NCI-H187 (cell line): ENCODE measurements at places on chromosomes 5 and 9.

- DNase-seq = no peak
These were observed 75.7 kb upstream of the SH3GL2 start for GRCh38 chr9:17503196-17503595.

GRCh38 chr9:123418052-123418430, 62.0 kb downstream of the CRB2 start:
- no peak for DNase-seq

- DNase-seq = no peak
These were observed 141.5 kb upstream of the NR4A3 start for GRCh38 chr9:99680191-99680590.

- no peak for DNase-seq
These were observed 60.7 kb downstream of the TAF11L14 start for GRCh38 chr5:17694914-17695313.

DNA sequence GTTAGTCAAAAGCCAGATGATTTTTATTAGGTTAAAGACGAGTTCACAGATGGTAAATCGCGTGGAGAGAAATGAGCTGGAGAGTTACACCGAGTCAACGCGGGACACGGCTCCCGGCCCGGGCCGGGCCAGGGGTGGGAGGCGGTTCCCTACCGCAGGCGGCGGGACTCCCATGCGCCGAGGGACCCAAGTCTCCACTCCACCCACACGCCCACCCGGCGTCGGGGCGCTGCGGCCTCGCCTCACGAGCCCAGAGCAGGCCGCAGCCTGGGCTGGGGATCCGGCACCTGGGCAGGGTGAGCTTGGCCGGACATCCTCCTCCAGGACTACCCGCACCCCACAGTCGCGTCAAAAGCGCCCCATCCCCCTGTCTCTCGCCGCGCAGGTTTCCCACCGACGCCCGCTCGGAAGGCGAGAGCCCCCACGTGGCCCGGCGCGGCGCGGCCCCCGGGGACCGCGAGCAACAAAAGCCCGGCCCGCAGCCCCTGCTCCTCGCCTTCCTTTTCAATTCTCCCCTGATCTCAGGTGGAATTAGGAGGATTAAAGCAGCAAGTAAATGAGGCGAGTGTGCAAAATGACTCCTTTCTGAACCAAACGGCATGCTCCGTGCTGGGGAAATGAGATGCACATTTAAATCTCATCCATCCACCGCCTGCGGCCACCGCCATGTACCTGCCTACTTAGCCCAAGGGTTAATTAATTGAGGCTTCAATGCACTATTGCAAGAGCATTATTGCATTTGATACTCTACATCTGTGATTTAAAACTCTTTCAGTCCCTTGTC, 196.5 kb upstream of the TBCA start:
- DNase-seq = no peak

DNA sequence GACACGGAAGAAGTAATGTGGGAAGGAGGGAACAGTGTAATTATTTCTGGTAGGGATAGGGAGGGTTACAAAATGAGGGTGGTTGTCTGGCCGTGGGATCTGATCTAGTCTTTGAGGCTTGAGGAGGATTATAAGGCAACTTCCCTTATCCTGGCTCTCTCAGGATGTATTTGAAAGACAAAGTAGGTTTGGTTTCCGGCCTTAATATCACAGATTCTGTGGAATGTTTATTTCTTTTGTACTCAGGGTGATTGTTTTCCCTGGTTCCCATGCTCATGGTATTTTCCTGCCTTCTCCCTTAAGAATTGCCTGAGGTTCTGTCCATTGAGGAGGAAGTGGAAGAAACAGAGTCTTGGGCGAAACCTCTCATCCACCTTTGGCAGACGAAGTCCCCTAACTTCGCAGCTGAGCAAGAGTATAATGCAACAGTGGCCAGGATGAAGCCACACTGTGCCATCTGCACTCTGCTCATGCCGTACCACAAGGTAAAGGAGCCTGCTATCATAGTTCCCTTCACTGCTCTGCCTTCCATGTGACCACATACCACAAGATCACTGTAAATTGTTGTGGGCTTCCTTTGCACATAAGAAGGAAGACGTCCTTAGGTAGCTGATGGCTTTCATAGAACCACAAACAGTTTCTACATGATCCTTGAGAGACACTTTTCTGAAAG, 253.8 kb downstream of the KDM4C start:
- no peak for DNase-seq

GRCh38 chr5:69276422-69277174, 41.9 kb downstream of the CDK7 start:
- no peak for DNase-seq

- DNase-seq = no peak
These were observed 7.1 kb upstream of the EGFL7 start for GRCh38 chr9:136655536-136656182.

DNA sequence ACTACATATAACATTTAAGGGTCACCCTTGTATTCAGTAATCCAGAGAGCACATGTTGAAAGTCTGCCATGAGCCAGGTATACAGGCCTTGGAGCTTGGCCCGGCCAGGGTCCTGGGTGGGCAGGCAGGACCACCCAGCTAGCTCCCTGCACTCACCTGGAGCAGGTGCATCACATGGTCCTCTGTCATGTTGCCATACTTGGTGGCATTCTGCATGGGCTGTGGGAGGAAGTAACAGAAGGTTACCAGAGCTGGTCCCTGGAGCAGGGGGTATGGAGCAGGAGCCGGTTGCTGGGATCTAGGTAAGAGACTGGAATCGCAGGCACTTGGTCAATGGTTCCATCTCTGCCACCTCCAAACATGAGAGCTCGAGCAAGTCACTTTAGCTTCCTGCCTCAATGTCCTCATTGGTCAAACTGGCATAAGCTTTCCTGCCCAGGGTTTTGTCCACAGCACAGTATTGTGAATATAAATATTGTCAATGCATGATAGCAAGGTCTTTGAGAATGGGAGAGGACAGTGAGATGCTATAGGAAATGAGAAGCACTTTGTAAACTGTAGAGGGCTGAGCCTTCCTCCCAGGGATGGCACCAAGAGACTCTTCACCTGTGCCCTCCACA, 6.5 kb downstream of the CD74 start:
- DNase-seq = no peak

DNA sequence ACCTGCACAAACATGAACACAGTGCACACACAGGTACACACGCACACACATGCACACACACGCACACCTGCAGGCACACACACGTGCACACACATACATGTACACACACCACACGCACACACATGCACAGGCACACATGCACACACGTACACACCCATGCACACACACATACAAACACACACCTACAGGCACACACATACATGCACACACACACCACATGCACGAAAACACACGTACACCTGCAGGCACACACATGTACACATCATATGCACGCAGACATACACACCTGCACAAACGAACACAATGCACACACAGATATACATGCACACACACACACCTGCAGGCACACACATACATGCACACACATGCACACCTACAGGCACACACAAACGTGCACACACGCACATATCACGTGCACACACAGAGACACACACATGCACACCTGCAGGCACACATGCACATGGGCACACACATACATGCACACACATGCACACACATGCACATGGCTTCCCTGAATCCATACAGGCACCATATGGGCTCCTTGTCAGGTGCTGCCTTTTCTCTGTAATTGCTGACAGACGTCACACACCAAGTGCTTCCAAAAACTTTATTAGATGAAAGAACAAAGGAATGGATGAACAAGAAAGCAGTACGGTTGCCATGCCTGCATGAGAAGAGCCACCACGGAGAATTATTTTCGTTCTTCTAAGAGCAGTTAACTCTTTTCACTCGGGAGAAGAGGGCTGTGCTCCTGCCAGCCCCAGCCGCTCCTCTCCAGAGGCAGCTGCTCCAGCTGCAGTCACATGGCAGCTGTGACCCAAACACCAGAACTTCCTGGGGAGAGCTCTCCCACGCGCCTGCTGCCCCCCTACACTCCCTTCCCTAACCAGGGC, 57.2 kb downstream of the EXD3 start:
- no peak for DNase-seq

GRCh38 chr9:105157171-105157583, 87.3 kb upstream of the SLC44A1 start:
- DNase-seq = no peak

GRCh38 chr9:120388003-120388855, 191.7 kb downstream of the CDK5RAP2 start:
- DNase-seq = no peak

- DNase-seq = no peak
These were observed 61.7 kb upstream of the PSD2 start for GRCh38 chr5:139733698-139734538.

DNA sequence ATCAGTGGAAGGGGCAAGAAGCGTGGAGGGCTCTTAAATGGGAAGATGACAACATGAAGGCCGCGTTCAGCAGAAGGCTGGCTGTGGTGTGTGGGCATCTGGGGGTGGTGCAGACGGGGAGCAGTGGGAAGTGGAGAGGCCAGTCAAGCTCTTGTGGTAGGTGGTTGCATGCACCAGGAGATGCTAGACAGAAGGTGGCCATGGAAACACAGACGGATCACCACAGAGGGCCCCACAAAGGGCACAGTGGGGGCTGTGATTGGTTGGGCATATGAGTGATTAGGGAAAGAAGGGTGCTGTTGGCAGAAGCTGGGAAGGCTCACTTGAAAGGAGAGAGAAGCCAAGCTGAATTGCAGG, 14.7 kb downstream of the MTMR12 start:
- no peak for DNase-seq

DNA sequence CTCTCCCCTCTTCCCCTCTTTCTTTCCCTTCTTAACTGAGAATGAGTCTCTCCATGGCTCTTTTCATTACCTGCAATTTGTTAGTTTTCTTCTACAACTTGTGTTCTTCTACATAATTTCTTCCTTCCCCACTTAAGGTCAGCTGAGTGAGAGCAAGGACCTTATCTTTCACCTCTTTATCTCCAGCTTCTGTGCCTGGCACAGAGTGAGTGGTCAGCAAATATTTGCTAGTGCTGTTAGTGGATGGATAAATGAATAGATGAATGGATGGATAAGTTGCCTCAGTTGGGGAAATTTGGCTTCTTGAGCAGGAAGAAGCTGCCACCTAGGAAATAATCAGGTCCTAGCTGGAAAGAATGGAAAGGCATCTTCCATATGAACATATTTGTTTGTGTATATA, 44.6 kb upstream of the PPARGC1B start:
- no peak for DNase-seq

- no peak for DNase-seq
These were observed 647.8 kb downstream of the TAF11L14 start for GRCh38 chr5:18281947-18282581.

- no peak for DNase-seq
These were observed 245.5 kb upstream of the RPS23 start for GRCh38 chr5:82523633-82524032.

DNA sequence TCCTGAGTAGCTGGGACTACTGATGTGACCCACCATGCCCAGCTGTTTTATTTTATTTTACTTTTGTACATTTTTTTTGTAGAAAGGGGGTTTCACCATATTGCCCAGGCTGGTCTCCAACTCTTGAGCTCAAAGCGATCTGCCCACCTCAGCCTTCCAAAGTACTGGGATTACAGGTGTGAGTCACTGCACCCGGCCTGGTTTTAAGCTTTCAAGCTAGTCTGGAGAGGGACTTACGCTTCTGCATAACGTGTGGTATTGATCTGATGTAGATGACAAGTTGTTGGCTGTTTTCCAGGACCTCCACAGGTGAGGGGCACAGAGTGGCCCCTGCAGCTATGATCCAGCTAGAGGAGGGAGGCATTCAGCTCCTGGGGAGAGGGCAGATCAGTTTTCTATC, 6.8 kb upstream of the CCL21 start:
- DNase-seq = no peak

- DNase-seq = no peak
These were observed 48.9 kb downstream of the PFDN1 start for GRCh38 chr5:140253985-140254384.

DNA sequence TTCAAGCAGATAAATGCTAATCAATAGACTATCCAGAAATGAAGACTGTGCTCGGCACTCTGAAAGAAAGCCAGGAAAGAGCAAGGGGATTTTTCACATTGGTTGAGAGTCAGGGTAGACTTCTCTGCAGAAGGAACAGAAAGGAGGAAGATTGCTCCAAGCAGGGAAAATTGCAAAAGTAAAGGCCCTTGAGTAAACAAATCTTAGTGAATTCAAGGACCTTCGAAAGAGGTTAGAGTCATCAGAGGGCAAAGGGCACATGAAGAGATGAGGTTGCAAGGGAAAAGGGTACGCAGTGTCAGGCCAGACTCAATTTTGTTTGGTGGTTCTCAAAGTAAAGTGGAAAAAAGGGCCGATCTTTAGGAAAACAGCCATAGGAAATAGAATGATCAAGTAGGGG, 157.6 kb upstream of the RAI14 start:
- DNase-seq = no peak

DNA sequence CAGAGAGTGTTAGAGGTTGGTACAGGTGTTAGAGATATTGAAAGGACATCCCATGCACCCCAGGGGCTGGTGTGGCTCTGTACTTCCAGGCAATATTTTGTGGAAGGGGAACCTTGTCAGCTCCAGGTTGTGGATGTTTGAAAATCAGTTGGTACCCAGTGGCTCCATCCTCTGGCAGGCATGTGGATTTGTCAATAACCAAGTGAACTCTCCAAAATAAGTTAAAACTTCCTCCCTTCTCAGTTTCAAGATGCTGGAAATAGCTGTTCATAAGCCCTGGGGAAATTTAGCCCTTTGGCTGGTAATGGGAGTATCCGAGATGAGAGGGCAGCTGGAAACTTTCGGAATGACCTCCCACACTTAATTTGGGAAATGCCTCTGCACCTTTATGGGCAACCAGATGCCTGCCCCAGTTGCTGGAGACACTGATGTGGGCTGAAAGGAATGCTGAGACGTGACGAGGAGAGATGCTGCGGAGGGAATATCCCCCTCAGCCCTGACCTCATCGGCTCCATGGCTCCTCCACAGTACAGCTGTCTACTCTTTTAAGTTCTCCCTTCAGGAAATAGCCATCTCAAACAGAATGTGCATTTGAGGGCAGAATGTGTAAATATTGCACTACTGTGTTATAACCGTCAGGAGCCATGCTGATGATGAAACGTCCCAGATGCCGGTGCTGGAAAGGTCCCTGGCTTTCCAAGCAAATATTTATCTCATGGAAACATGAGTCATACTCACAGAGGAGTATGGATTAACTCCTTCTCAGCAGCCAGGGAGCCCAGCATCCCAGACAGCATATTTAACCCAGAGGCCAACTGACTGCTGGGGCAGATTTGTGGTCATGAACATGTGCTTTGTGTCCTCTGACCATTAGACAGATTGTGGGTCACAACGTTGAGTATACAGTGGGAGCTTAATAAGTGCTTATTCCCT, 29.5 kb downstream of the TGFBI start:
- no peak for DNase-seq

DNA sequence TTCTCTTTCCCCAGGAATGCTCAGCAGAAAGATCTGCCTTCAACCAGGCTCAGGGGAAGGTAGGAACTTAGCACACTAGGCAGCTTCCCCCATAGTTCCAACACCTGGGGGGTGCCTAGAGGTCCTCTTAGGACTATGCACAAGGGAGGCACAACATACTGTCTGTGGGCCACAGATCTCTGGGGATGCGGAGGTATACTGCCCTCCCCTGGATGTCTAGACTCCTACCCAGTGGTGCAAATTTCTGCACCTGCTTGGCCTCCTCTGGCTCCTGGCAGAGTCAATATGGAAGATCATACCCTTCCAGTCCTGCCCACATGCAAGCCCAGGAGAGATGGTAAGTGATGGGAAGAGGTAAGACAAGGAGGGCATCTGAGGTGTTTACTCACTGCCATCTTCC, 247.5 kb upstream of the DAPK1 start:
- no peak for DNase-seq
